Esophagus squamous epithelium (tissue), 5 donors: ENCODE measurements at places on chromosomes 13 and 19. TPM values are rescaled to one million over a fixed set of nuclear protein-coding genes. Genes with fewer than 3 reads are reported as not detected.

- H3K27me3 ChIP-seq: peaks cover 16% of the 10 kb centered on the region
- H3K27ac ChIP-seq: no peak overlapping the region
- no peaks in the 10 kb centered on the region for H3K36me3 ChIP-seq
- DNase-seq: no peak
- H3K4me1 ChIP-seq: no peaks in the 10 kb centered on the region
- no peak overlapping the region for H3K4me3 ChIP-seq
Observed at GRCh38 chr13:113794764-113795173, 35.7 kb downstream of the TMEM255B start.

GRCh38 chr13:90933097-90933826 lies 414.2 kb upstream of the MIR17HG start:
- H3K27me3 ChIP-seq: no peaks in the 10 kb centered on the region
- DNase-seq: no peak
- no peak overlapping the region for H3K4me3 ChIP-seq
- H3K4me1 ChIP-seq: no peaks in the 10 kb centered on the region
- no peak overlapping the region for H3K27ac ChIP-seq

Gene LGALS4
- 0.62 TPM for total RNA-seq

Gene MEX3D
- 22.7 TPM for total RNA-seq
